Left forelimb (tissue), 1 donor: ENCODE measurements at places on chromosomes 1 and 21.

- DNase-seq = no peak
Measured at GRCh38 chr1:221246628-221247415, 367.6 kb downstream of the HLX start.

DNA sequence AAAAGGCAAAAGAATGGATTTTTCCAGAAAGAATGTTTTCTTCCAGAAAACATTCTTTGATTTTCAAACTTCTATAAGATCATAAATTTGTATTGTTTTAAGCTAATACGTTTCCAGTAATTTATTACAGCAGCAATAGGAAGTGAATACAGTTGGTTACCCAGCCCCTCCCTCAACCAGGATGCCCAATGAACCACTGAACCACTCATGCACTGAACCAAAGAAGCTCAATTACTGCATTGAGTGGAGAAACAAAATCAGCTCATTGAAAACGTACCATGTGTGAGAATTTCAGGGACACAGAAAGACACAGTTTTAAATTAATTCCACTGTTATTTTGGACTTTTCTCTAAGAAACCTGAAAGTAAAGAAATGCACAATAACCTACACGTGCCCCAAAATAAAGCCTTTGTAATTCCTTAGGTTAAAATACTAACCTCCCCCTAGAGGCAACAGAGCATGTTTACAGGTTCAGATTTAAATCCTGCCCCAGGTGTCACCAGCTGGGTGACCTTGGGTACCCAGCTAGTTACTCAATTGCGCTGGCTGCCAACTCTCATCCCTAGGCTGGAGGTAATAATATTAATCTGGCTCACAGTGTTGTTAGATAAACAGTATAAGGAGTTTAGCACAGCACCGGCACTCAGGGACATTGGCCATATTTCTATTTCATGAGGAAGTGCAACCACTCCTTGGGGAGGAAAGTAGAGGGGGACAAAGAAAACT lies 111.7 kb downstream of the NMNAT2 start:
- DNase-seq = no peak

DNA sequence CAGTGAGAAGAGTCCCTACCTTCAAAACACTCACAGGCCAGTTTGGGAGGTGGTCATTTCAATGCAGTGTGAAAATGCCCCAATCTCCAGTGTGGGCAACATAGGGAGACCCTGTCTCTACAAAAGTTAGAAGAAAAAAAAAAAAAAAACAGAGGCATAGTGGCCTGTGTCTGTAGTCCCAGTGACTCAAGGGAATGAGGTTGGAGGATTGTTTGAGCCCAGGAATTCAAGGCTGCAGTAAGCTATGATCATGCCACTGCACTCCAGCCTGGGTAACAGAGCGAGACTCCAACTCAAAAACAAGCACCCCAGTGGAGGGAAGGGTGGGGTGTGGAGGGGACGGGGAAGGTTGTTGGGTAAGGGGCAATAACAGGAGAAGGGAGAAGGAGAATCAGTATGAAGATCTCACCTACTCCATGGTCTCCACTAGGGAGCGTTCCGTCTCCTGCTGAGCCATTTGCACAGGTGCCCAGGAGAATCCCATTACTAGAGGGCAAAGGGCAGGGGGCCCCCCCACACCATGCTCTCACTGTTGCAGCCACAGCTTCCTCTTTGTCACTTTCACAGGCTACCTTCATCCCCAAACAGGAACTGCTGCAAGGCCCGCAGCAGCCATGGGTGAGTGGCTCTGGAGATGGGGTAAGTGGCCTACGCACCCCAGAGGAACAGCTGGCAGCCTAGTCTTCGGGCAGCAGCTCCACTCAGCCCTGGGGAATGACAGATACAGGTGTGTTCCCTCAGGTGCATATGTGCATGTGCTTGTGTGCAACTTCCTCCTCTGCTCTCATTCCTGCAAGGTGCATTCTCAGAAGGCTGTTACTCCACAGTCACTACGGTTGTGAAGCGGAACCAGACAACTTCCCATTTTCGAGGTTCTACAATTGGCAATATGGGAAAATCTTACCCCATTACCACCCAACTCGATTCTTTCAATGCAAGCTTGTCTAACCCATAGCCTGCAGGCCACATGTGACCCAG lies 87.9 kb upstream of the LYST start:
- DNase-seq = peak; percentile 57

GRCh38 chr1:171834821-171835220 lies 6.5 kb upstream of the DNM3 start:
- no peak for DNase-seq

DNA sequence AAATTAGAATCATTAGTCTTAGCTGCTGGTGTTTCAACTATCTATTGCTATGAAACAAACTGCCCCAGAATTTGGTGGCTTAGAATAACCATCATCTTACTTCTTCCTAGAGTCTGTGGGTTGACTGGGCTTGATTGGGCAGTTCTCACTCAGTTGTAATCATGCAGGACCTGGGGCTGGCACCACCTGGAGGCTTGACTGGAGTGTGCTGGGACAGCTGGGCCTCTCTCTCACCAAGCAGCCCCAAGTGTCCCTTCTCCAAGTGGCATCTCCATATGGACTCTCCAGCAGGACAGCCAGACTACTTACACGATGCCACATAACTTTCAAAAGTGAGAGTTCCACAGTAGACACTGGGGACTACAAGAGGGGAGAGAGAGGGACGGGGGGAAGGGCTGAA lies 140.3 kb upstream of the ATP1B1 start:
- DNase-seq = no peak

DNA sequence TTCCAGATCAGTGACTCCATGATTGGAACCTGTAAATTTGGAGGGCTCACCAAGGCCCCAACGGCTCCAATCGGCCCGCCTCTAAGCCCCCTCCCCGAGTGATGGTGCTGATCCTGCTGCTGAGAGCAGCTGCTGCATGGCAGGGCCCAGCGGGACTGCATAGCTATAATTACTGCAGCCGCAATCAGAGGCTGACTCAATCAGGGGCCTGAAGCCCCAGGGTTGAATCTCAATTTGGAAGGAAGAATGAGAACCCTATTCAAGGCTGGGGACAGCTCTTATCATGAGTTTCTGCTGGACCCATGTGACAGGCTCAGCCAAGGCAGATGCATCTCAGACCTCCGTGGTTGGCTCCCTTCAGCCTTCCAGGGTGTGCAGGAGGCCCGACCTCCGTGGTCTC lies 42.8 kb upstream of the MAGOH start:
- DNase-seq = no peak

DNA sequence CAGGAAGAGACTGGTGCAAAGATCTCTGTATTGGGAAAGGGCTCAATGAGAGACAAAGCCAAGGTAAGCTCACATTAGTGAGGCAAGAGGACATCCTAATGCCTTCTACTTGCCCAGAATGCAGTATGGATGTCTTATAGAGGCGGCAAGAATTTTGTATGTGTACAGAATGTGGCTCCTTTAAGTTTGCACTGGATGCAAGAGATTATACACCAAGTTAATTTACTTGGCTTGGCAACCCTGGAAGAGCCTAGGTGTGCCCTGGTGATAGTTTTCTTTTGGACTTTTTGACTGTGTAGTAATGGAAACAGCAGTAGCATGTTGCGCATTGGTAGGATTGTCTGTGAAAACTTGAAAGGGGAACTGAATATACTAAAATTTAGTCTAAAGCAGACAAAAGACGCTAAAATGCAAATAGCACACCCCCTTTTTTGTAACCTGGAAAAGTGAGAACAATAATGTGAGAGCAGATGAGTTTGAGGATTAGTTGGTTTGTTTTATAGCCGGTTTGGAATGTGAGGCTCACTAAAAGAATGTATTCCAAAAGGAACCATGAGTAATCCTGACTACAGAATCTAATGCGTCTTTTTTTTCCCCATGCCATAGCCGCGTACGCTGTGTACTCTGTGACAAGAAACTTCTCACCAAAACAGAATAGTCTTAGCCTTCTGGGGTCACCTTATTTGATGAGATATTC lies 18.1 kb downstream of the KHDRBS1 start:
- DNase-seq = no peak

- DNase-seq = no peak
Measured at GRCh38 chr1:198888379-198888943, 249.6 kb downstream of the PTPRC start.

- no peak for DNase-seq
Measured at GRCh38 chr21:17492415-17493168, 20.3 kb upstream of the CXADR start.

DNA sequence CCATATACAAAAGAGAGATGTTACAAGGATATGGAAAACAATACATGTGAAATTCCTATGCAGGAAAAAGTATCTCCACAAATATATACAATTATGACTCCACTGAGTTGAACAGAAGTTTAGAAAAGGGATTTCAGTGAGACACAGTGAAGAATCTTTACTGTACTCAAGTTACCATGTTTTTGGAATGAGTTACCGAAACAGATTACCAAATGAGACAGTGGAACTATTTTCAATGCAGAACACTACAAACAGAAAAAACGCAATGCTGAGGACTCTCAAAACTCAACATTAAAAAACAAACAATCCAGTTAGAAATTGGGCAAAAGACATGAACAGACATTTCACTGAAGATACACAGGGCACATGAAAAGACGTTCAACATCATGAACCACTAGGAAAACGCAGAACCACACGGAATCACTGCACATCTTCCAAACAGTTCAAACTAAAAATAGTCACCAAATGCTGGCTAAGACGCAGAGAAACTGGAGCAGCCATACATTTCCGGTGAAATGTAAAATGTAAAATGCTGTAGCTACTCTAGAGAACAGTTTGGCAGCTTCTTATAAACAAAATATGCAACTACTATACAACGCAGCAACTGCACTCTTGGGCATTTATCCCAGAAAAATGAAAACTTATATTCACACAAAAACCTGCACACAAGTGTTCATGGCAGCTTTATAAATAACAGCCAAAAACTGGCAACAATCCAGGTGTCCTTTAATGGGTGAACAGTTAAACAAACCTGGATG lies 118.7 kb downstream of the UBR4 start:
- DNase-seq = no peak

DNA sequence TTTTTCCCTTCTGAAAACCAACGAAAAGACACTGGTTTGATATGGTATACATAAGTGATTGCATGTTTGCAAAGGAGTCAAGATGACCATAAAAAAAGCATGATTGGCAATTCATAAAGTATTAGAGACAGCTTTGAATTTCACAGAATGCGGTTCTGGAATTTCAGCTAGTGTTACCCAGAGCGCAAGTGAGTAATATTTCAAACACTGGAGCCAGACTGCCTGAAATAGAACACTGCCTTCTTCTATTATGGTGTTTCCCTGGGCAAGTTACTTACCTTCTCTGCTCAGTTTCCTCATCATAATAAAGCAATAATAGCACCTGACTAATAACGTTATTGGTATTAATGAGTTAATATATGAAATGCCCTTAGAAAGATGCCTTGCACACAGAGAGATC lies 54.7 kb downstream of the NEGR1 start:
- DNase-seq = no peak

- peak; percentile 82 for DNase-seq
Measured at GRCh38 chr1:107139833-107140702, 771 bp upstream of the NTNG1 start.
